ENCODE measurements at places on chromosomes 13 and 19. TPM values are rescaled to one million over a fixed set of nuclear protein-coding genes. Genes with fewer than 3 reads are reported as not detected.

Gene ZNF677
- total RNA-seq: 21.0 TPM

Gene ZNF649
- 8.6 TPM for total RNA-seq

DNA sequence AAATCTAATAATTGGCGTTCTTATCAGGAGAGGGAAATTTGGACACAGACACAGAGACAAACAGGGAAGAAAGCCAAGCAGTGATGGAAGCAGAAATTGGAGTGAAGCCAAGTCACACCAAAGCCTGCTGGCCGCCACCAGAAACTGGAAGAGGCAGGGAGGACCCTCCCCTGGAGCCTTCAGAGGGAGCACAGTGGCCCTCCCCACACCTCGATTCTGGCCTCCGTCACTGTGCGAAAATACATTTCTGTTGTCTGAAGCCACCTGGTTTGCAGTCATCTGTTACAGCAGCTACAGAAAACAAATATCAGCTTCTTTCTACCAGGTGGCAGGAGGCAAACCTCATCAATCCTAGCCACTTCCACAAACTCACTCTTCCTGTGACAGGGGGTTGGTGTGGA lies 8.3 kb upstream of the TLE6 start:
- H3K36me3 ChIP-seq: no peaks in the 10 kb centered on the region
- H3K4me3 ChIP-seq: no peak overlapping the region
- DNase-seq: peak; percentile 78
- no peaks in the 10 kb centered on the region for H3K27me3 ChIP-seq

- peaks cover 4% of the 10 kb centered on the region for H3K36me3 ChIP-seq
- no peak for DNase-seq
- H3K27ac ChIP-seq: no peak overlapping the region
- H3K4me1 ChIP-seq: peaks cover 13% of the 10 kb centered on the region
- H3K4me3 ChIP-seq: no peak overlapping the region
- H3K27me3 ChIP-seq: no peaks in the 10 kb centered on the region
These were observed 3.9 kb downstream of the ZNF266 start for GRCh38 chr19:9431475-9431874.

DNA sequence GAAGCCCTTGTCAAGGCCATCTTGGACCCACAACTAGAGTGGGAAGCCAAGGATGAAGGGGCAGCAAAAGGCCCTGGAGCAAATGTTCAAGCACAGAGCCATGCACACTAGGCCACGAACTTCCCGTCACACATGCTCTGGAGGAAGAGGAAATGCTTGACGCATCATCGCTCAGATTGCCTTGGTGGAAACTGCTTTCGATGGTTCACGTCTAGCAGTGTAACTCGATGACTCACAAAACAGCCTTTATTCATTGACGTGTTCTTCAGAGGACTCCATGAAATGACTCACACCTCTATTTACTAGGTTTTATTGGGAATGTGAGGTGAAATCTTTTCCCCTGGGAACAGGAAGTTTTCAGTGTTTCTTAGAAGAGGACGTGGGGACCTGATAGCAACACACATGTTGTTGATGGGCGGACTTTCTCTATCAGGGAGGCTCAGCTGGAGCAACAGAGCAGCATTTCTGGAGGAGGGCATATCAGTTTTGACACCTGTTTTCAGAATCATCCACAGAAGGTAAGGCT lies 79.8 kb upstream of the FLT1 start:
- H3K4me1 ChIP-seq: peaks cover 10% of the 10 kb centered on the region
- peak; percentile 98 for DNase-seq
- H3K27ac ChIP-seq: peak overlapping the region; percentile 99
- no peak overlapping the region for H3K4me3 ChIP-seq

DNA sequence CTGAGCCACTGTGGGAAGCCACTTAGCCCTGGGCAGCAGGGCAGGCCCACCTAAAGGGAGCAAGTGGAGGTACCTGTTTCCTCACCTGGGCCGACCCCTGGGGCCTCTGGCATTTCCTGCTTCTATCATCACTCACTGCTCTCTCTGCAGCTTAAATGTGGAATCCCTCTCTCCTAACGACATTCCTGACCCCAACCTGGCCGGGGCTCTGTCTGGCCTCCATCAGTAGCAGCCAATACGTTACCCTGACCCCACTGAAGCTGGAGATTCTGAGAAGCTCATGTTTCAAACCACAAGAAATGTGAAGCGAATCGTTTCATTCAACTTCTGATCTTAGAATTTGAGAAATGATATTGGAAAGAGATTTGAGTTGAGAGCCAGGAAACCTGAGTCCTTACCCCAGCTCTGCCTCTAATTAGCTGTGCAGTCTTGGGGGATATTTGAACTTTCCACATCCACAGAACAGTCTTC lies 39.9 kb downstream of the DOCK9 start:
- H3K27me3 ChIP-seq: no peaks in the 10 kb centered on the region
- no peak overlapping the region for H3K4me3 ChIP-seq
- no peaks in the 10 kb centered on the region for H3K4me1 ChIP-seq

Gene ZNF350
- 9.8 TPM for total RNA-seq

Gene VSTM2B
- not detected for total RNA-seq

GRCh38 chr19:17125728-17126677 lies 50.4 kb downstream of the MYO9B start:
- H3K4me1 ChIP-seq: no peaks in the 10 kb centered on the region
- no peaks in the 10 kb centered on the region for H3K27me3 ChIP-seq
- H3K36me3 ChIP-seq: peaks cover 2% of the 10 kb centered on the region

GRCh38 chr19:16397791-16398529 lies 73.3 kb downstream of the KLF2 start:
- no peaks in the 10 kb centered on the region for H3K4me1 ChIP-seq
- H3K36me3 ChIP-seq: peaks cover 15% of the 10 kb centered on the region
- peak; percentile 59 for DNase-seq
- no peaks in the 10 kb centered on the region for H3K27me3 ChIP-seq
- H3K4me3 ChIP-seq: no peak overlapping the region
- no peak overlapping the region for H3K27ac ChIP-seq

DNA sequence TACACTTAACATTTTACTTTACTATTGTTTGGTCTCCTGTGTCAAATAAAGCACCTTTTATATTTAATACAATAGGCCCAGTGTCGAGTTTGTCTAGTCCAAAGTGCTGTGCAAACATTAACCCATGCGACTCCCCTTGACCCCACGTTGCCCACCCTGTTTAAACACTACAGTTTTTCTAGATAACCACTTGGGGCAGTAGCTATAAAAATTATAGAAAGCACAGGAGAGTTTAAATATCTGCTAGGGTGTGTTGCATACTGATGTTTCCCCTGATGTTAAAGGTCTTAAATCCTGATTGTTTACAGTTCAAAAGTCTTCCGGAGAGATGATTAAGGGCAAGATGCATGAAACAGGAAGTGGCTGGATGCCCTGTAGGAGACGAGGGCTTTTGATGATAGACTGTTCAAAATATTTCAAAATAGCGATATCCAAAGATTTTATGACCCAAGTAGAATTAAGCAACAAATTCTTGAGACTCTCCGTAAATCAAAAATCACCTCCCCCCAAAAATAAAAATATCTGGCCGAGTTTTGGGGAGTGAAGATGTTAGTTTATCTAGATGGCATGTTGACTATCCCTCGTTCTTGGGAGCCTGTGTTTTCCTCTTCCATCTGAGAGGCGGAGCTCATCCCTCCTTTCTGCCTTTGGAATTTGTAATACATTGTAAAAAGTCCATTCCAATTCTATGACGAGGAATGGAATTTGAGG lies 167.1 kb downstream of the FGF9 start:
- H3K4me3 ChIP-seq: no peak overlapping the region
- no peak overlapping the region for H3K27ac ChIP-seq
- no peaks in the 10 kb centered on the region for H3K36me3 ChIP-seq
- H3K4me1 ChIP-seq: no peaks in the 10 kb centered on the region
